ENCODE measurements at places on chromosomes 3 and 15. TPM values are rescaled to one million over a fixed set of nuclear protein-coding genes. Genes with fewer than 3 reads are reported as not detected.

- peak; percentile 41 for DNase-seq
These were observed at the start of gene NOX5 for GRCh38 chr15:69014454-69014853. Gene NOX5 (plus strand): TSS chr15:69014695. CDS start chr15:69014736, 41 bp downstream.

DNA sequence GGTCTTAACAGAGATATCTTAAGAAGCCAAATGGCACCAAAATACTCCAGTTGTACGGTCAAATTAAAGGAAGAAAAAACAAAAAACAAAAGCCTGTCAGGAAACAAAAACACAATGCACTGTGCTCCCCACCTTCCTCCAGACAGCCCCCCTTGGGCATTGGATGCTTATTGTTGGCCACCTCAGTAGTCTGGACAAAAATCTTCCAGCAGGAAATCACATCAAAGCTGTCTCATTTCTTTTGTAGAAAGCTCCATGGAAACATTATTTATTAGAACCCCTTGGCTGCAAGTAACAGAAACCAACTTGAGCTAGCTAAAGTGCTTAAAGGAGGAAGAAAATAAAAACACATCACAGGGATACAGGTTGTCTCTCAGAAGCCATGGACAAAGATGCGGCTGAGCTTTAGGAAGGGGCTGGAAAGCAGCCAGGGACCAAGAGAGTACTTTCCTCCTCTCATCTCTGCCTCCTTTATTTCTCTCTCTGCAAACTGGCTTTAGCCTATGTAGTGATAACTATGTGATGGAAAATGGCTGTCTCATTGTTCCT is 651.5 kb upstream of the ADAMTS9 start:
- DNase-seq: no peak

The TUSC7 gene
- not detected for total RNA-seq

The TRPM1 gene
- 0.28 TPM for total RNA-seq

DNA sequence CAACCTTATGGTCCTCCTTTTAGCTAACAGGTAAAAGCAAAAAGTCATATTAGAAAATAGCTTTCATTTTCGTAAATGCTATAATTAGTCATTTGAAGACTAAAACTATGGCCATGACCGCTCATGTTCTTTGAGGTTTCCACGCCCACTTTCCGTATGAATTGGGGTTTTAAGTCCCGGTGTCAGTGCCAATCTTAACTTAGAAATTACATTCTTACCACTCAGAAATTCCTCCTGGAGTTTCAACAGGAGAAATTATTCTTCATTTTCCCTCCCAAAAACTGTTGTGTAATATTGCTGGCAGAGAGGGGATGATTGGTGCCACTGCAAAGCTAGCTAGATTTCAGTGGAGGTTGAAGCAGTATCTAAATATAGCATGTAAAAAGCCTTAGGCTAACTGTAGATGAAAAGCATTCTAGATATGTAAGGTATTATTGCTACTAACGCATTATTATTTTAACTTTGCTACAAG is 71.0 kb upstream of the MDFIC2 start:
- DNase-seq: no peak

The ECE2 gene
- total RNA-seq: not detected

GRCh38 chr15:43966646-43967045 is 139.8 kb downstream of the WDR76 start:
- DNase-seq: peak; percentile 54

DNA sequence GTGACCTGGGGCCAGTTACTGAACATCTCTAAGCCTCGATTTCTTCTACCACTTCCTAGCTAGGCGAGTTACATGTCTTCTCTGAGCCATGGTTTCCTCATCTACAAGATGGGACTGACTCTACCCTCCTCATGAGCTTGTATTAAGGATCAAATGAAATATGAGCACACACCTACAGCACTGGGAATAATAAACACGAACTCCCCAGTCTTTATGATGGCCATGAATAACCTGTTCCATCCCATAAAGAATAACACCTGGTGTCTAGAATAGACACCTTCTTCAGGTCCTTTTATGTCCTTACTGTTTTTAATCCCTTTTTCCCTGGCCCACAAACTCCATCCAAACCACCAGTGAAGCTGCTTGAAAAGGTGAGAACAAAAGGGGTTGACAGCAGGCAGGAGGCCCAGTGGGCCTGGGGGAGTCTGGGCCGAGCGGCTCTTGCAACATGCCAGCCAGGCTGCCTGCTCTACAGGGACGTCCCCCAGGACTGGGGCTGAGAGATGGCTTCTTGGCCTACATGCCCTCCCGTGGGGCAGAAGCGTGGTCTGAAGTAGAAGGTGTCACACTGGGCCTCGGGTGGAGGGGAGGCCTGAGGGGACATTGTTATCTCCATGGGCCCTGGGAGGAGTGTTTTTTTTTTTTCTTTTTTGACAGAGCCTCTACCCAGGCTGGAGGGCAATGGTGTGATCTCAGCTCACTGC is 178.2 kb downstream of the RAB11A start:
- DNase-seq: no peak

- DNase-seq: no peak
These were observed 123.9 kb upstream of the AGBL1 start for GRCh38 chr15:85955501-85956391.

DNA sequence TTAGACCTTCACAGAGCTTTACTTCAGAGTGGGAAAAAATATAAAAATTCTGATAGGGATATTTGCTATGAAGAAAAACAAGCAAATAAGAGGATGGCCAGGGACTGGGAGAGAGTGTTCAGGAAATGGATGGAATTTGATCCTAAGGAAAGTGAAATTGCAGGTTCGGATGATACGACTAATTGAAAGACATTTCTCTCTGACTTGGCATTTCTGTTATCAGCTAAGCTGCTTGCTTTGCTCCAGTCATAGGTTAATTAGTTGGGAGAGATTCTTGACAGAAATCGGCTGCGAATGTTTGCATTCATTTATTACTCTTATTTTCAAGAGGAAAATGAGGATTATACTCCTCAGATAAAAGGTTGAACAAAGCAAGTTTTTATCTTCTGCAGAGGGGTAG is 808.7 kb upstream of the NECTIN3 start:
- no peak for DNase-seq

- no peak for DNase-seq
These were observed 112.6 kb downstream of the FILIP1L start for GRCh38 chr3:100001526-100002270.

The ACTC1 gene
- 0.83 TPM for total RNA-seq

GRCh38 chr3:124781476-124782376 is 51.5 kb downstream of the UMPS start:
- no peak for DNase-seq

DNA sequence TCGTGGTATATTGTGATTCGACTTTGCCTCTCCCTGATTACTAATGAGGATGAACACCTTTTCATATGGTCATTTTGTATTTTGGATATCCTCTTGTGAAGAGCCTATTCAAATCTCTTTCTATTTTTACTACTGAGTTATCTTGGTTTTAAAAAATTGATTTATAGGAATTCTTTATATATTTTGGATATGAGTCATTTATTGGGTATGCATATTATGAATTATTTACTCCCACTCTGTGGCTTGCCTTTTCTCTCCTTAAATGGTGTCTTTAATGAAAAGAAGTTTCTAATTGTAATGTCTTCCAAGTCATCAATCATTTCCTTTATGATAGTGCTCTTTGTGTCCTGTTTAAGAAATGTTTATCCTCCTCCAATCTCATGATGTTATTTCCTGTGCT is 191.5 kb upstream of the DPH6 start:
- peak; percentile 33 for DNase-seq

GRCh38 chr3:167728176-167728575 is 6.5 kb downstream of the PDCD10 start:
- peak; percentile 84 for DNase-seq

GRCh38 chr15:52186651-52187486 is 4.3 kb downstream of the GNB5 start:
- no peak for DNase-seq

The FGD5 gene
- not detected for total RNA-seq

DNA sequence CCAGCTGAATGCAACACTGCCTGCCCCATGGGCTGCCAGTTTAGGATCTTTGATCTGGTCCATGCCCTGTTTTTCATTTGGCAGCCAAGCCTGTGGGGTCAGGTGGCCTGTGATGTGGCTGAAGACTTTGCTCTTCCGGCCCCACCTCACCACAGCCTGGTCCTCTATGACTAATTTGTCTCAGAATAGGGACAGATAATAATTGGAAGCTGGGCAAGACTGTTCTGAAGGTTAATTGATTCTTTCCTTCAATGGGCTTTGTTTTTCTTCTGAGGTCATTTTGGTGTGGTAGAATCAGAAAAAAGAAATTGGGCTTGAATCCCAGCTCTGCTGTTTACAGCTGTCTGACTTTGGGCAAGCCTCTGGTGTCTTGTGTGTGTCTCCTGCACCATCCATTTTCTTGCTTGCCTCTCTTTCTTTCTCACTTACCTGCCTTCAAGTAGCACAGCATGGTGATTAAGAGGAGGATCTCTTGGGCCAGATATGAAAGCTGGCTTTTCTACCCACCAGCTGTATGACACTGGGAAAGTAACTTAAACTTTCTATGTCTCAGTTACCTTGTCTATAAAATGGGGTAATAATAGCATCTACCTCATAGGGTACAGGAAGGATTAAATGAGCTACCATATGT is 24.2 kb downstream of the ABHD2 start:
- DNase-seq: peak; percentile 49

- DNase-seq: no peak
These were observed 7.9 kb upstream of the EOMES start for GRCh38 chr3:27729748-27730611.

DNA sequence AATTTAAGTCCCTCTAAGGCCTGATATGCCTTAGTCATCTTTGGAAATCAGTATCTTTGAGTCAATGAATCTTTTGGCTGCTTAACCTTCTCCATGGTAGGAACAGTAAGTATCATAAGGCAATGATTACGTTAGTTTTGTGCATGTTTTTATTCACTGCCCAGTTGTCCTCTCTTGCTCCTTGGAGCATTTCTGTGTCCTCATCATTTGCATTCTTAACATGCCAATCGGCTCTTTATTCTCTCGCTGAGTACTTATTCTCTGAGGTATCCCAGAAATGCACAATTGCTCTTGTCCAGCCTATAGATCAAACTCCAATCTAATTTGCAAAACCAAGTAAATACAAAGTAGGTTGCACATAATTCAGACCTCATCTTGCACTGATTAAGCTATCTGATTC is 405.0 kb upstream of the IL12A start:
- no peak for DNase-seq

DNA sequence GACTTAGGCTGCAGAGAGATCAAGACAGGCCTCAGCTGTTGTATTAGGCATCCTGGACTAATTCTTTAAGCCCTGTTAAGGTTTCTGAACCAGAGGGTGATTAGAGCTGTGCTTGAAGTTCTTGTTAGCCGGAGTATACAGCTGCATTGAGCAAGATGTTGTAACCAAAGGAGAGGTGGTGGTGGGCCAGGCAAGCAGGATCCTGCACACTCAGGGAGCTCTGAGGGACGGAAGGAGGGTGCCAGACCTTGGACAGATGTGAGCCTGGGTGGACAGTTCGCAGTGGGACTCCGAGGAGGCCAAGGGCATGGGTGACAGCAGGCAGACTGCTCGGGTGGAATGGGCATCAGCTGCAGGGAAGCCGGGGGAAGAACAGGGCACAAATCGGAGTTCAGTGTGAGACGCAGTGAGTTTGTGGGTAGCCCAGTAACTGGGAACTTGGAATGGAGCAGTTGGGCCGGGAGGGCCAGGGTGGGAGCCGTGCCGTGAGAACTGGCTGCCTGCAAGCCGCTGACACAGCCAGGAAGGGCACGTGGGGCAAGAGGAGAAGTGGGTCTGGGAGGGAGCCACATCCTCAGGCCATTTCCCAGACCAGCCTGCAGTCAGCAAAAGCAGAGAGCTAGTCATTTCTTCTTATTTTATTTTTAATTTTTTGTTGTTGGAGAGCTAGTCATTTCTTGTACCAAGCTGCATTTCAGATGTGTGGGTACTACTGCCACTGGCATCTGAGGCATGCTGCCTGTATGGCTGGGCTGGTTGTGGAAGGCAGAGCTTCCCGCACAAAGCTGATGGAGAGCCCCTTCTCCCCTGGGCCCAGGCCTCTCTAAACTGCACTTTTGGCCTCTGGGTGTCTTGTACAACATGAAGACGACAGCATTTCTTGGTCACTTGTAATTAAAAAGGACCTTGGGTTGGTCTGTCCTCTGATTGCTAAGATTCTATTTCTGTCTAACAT is 61.0 kb downstream of the PGPEP1L start:
- DNase-seq: peak; percentile 26

GRCh38 chr3:161508852-161509477 is 12.4 kb downstream of the OTOL1 start:
- DNase-seq: no peak

- peak; percentile 62 for DNase-seq
These were observed 43.4 kb downstream of the C2CD4A start for GRCh38 chr15:62109982-62110851.

GRCh38 chr3:117145677-117146076 is 436.1 kb downstream of the TUSC7 start:
- DNase-seq: no peak

GRCh38 chr3:186700267-186700666 is 16.9 kb upstream of the KNG1 start:
- DNase-seq: no peak

DNA sequence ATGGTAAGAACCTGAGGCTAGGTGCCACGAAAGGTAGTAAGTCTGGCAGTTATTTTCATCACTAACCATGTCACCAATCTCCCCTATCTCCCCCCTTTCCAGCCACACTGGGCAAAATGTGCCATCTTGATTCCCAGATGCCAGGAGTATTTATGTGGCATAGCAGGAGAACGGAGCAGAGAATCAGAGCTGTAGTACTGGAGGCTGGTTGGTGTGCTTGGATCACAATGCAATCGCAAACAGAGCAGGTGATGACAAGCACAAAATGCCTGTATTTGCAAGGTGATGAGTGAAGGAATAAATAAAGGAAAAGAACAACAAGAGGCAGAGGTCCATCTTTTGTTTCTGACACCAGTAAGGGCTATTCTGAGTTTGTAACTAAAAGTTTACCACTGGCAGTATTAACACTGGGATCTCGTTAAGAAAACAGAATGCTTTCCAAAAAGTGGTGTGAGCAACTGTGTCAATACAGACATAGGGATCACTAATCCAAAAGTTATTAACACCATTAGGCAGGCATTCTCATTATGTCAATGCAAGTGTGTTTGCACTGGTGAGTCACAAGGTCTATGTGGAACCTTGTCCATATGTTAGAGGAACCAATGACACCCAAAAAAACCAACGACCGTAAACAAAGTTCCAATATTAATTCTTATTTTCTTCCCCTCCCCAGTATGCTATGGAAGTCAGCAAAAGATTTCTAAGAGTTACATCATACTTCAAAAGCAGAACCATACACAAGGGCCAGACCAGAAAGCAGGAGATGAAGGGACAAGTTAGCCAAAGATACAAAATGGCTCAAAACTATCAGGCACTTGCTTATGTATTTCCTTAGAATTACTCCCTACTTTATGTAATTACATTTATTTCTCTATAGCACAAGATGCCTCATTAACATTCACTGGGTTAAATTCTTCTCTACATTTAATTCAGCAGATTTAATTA is 556.6 kb downstream of the FOXP1 start:
- no peak for DNase-seq

The ERICH6 gene
- total RNA-seq: not detected
